ENCODE measurements at places on chromosomes 2 and 18.

- DNase-seq = no peak
Measured at GRCh38 chr2:108414256-108414876, 34.6 kb upstream of the GCC2 start.

- no peak for DNase-seq
Measured at GRCh38 chr2:138922973-138923563, 142.9 kb upstream of the NXPH2 start.

DNA sequence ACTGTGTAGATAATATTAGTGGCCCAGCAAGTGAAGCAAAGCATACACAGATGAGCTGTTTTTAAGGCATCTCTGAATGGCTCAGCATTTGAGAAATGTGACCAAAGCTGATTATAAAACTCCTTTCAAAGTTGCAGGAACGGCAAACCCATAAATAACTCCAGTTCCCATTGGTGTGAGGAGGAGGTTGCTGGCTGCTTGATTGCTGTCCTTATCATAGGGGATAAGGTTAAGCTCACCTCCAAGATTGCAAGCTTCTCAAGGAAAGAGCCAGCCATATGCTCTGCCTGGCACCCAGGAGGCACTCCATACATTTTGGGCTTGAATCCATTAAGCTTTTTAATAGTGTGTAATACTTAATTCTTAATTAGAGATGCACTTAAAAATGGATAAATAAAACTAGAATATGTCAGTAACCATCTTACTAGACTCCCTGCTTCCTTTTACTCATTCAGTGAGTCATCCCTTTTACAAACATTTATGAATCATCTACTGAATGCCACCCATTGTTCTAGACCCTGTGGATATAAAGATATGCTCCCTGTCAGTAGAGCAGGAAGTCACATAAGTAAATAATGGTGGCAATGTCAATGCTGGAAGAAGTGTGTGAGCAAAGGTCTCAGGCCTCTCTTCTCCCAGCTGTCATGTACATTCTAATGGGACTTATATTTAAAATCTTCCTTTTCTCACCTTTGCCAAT lies 99.3 kb downstream of the SPATS2L start:
- no peak for DNase-seq

GRCh38 chr2:85110991-85111560 lies 22.1 kb upstream of the TCF7L1 start:
- DNase-seq = no peak

- DNase-seq = no peak
Measured at GRCh38 chr2:189440644-189440946, 679 bp upstream of the WDR75 start.

DNA sequence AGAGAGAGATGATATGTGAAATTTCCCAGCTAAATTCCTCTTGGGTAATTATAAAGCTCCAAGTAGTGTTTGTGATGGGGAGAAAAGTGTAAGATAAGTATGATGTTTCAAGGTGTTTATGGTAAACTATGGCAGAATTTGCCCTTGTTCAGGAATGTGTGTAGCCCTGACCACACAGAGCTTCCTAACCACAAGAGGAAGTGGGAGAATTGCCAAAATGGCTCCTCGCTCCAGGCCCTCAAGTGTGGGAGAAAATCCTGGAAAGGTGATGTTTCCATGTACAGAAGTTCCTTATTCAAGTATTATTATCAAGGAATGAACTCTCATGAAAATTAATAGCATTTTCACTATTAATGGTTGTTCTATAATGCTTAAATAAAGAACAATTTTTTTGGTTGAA lies 878.3 kb downstream of the TDRD15 start:
- no peak for DNase-seq
